ENCODE measurements at places on chromosomes 13 and 19.

GRCh38 chr13:85652491-85652890 lies 146.7 kb downstream of the SLITRK6 start:
- DNase-seq: no peak

DNA sequence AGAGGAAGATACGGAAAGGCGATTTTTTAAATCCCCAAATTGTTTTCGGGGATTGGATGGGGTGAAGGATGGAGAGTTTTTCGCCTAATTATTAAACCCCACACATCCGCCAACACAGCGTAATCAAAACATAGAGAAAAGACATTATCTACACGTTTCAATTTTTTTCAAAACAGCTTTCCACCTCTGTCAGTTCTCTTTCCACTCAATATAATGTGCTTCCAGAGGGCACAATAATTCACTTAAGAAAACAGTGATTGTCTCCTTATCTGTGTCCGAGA lies 435 bp upstream of the OBI1 start:
- DNase-seq: no peak

DNA sequence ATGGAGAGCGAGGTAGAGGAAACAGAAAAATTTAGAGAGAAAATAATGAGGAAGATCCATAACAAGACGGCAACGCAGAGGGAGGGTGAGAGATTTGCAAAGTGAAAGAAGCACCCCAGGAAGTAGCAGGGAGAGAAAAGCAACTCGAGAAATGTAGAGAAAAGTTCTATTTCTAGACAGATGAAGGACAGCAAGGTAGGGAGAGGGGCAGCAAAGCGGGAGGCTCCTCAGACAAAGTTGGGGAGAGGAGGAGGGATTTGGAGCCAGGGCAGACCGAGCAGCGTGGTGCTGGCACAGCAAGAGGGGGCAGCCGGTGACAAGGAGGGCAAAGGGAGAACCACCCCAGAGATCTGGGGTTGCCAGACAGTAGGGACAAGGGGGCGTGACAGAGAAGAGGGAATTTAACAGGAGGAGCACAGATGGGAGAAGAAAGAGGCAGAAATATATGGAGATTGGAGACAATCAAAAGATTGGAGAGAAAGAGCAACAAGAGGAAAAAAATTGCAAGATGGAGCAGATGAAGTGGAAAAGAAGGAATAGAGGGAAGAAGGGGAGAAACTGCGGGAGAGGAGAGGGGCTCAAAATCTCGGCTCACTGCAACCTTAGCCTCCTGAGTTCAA lies 989 bp downstream of the ZNF766 start:
- no peak for DNase-seq

GRCh38 chr13:92232871-92233270 lies 834.5 kb downstream of the GPC5 start:
- no peak for DNase-seq

DNA sequence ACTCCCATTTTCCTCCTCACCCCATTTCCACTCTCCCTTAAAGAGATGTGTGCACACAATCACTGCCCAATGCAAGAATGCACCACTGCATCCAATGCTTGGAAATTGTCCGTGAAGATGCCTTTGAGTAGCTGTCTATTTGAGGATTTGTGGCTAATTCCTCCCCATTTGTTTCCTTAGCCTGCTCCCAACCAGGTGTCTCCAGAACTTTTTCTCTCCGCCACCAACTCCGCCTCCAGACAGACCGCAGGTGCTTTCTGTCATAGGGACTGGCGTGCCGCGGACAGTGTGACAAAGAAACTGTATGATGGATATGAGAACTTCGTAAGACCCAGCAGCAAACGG lies 461 bp upstream of the TM9SF2 start:
- no peak for DNase-seq

- DNase-seq: no peak
These were observed 9.0 kb downstream of the ABHD8 start for GRCh38 chr19:17294051-17294891.

DNA sequence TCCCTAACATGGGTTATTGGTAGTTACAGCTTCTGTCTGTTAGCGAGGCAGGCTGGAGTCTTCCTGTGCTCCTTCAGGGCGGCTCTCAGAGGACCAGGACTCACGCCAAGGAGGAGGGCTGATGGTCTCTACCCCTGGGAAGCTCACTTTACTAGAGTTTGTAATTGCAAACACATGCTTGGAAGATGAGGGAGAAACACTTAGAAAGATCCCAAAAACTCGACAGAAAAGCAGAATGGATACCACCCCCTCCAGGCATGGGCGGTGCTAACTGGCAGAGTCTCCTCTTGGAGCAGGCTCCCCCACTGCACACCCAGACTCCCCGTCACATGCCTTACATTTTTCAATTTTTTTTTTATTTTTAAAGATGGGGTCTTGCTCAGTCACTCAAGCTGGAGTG lies 62.0 kb downstream of the PARP4 start:
- DNase-seq: no peak

DNA sequence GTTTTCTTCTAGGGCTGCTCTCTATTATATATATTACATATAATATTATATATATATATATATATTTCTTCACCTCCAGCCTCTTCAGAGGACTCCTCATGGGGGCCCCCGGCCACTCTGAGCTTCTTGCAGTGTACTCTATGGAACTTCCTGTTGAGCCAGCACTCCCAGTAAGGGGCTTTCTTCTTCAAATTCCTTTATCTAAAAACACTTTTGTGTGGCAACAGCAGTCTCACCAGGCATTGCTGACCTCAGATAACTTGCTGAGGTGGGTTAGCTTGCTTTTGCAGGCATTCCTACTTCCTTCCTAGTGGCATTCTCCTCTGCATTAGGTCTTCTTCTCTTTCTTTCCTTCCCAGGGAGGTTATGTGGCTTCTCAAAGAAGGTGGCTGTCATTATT lies 381.5 kb downstream of the MYO16 start:
- DNase-seq: peak; percentile 17

DNA sequence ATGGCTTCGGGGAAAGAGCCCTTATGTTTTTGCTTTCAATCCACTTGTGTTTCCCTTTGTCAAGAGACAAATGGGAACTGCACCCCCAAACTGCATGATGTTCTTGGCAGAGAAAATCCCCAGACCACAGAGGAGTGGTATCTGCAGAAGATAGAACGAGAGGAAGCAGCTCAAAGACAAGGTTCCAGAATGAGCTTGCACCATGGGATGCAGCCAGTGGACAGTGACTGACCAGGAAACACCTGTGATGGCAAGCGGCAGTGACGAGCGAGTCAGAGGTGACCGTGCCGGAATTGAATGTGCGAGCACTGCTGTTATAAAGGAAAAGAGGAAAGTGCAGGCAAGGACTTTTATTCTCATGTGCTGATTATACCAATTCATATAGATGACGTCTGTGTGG lies 46.3 kb downstream of the IRS2 start:
- no peak for DNase-seq

DNA sequence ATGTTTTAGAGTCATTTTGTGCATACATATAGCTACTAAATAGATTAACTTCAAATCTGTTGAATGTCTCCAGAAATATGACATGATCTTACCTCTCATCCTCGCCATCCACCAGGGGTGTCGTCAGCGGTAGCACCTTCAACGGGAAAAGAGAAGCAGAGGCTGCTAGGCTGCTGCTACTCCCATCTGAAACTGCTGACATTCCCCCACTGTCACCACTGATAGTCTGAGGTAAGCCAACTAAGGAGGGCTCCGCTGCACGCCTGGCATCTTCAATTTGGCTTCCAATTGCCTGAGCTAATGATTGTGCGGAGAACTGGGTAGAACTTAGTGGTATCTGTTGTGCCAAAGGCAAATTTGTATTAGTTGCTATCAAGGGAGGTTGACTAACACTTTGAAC lies 3.1 kb downstream of the TSC22D1 start:
- DNase-seq: no peak

GRCh38 chr13:40648841-40649240 lies 17.6 kb downstream of the FOXO1 start:
- DNase-seq: no peak

- DNase-seq: no peak
These were observed 48.8 kb upstream of the RAP2A start for GRCh38 chr13:97385146-97385545.

DNA sequence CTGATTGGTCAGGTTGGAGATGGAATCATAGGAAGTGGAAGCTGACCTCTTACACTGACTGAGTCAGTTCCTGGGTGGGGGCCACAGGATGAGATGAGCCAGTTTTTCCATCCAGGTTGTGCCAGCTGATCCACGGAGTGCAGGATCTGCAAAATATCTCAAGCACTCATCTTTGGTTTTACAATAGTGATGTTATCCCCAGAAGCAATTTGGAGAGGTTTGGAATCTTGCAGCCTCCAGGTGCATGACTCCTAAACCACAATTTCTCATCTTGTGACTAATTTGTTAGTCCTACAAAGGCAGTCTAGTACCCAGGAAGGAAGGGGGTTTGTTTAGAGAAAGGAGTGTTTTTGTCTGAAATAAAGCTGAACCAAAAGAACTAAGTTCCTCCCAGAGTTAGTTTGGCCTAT lies 212.8 kb downstream of the SLITRK6 start:
- no peak for DNase-seq

DNA sequence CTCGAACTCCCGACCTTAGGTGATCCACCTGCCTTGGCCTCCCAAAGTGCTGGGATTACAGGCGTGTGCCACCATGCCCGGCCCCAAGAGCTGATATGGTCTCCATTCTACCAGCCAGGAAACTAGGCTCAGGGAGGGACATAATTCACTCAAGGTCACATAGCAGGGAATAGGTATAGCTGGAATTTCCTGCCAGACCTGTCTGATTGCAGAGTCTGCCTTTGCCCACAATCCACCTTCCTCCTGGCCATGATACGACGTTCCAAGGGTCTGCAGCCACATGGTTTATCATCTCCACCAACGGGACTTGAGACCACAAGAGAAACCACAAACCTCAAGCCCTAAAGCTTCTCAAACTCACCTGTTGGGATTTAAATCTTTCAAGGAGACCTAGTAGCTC lies 32.0 kb downstream of the ZNRF4 start:
- DNase-seq: no peak

GRCh38 chr13:28867564-28867963 lies 47.4 kb downstream of the MTUS2 start:
- DNase-seq: no peak

- no peak for DNase-seq
These were observed 6.3 kb upstream of the CEACAM19 start for GRCh38 chr19:44664976-44665375.

GRCh38 chr19:42038666-42039065 lies 31.3 kb downstream of the GRIK5 start:
- no peak for DNase-seq

GRCh38 chr19:39070888-39071287 lies 13.3 kb upstream of the ACP7 start:
- no peak for DNase-seq

GRCh38 chr13:92297971-92298942 lies 899.8 kb downstream of the GPC5 start:
- DNase-seq: no peak

DNA sequence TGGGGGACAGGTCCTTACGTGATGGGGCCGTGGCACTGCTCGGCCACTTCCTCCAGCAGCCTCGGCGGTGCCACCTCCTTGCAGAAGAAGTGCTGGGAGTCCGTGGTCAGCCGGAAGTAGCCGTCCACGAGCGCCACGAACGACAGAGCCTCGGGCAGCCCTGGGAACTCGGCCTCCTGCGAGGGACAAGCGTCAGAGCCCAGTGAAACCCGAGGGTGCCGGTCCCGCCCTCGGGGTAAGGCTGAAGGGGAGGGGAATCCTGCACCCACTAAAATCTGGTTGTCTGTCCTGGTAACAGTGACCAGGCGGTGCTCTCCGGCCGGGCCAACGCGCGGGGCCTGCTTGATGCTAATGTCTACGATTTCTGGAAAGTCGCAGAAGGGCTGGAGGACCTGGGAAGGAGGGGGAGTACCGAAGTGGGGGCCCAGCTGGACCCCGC lies 6.4 kb downstream of the JAK3 start:
- no peak for DNase-seq

DNA sequence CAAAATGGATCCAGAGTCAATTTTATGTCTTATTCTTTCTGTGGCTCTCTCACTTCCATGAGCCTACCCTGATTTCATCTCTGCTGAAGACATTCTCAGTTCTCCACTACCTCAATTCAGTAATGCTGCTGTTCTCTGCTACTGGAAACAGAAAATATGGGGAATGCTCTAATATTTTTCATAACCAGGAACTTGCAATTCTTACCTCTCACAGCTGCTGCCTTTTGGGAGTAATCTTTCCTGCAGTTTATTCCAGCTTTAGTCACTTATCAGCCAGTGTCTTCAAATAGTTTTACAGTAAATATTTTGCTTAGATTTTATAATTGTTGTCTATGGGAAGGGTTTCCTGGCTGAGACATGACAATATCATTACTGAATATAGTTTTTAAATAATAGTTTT lies 145.1 kb upstream of the UFM1 start:
- DNase-seq: no peak

DNA sequence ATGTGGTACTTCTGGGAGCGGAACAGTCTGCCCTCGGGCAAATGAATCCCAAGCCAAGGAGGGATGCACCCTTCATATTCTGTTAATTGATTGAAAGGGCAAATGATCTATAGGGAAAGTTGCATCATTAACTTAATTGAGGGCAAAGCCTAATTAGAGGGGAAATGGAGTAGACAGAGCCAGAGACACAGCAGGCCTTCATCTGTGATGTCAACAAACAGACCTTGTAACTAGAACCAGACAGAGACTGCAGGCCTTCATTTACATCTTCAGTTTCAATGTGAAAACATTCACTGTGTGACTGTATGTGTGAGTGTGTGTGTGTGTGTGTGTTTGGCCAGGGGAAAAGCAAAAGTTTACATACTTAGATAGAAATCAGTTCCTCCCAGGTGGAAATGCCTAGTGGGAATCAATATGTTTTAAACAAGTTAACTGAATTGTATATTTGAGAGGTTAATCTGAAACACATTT lies 126.4 kb downstream of the SPRY2 start:
- DNase-seq: no peak

DNA sequence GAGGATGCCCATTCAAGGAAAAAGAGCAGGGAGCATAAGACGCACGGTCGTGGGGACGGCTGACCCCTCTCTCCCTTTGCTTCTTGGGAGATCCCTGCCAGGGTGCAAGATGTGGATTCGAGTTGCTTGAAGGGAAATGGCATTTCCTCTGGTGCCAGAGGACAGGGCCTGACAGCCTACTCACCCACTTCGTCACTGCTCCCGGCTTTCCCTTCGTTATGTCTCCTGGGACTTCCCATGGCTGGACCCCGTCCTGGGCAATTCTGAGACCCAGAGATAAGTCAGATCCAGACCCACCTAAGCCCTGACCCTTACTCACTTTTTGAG lies 1.2 kb downstream of the TBC1D17 start:
- no peak for DNase-seq
